ENCODE measurements at places on chromosomes 2 and 18.

- no peak for DNase-seq
These were observed 94.0 kb upstream of the CNGA3 start for GRCh38 chr2:98252038-98252773.

DNA sequence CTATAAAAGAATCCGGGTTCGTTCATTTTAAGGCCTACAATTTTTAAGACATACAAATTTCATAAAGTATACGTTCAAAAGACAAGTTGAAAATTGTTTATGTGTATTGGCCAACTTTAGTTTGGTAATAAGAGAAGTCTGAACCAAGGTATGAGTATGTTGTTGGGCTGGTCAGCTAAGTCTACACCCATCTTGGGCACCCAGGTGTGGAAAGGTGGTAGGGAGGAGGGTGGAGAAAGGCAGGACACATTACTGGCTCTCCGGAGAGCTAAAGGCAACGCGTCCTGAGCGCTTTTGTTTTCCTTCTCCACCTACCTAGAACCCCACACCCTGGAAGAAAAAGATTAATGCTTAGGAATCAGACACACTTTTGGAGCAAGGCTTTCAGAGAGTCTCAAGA lies 899 bp upstream of the PELI1 start:
- DNase-seq, result no peak

DNA sequence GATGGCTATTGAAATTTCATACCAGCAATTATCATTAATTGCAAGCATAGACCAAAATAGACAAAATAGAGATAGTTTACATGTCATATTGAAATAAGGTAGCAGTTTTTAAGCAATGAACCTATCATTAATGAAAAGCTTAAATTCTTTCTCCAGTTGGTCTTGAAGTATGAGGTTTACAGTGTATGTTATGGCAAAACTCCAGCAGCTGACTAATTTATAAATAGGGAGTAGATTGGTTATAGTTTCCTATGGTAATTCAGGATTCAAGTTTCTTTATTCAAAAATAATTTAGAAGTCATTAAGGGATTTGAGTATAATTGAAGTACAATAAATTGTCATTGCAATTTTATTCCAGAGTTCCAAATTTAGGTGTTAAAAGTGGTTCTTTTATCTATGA lies 69.6 kb upstream of the COL5A2 start:
- DNase-seq, result no peak

GRCh38 chr2:230326453-230327417 lies at the start of gene SP140L:
SP140L (plus strand) TSS chr2:230327193; CDS start chr2:230327270, 77 bp downstream.
- DNase-seq, result peak; percentile 72

- no peak for DNase-seq
These were observed 111.7 kb upstream of the SCN1A start for GRCh38 chr2:166239548-166239947.

DNA sequence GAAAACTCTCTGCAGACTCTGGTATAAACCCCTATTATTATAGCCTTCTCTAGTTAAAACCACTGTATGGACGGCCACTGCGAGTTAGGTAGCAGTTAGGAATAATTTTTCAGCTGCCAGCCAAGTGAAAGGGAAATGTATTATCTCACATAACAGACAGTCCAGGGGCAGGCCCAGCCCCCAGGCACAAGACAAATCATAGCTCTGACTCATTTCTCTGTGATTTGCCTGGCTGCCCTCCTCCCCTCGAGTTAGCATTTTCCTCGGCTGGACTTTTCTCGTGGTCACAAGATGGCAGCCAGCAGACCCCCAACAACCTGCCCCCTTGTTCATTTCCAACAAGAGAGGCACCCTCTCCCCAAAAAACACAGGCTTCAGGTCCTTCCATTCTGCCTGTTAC lies 10.5 kb downstream of the VIT start:
- DNase-seq, result no peak

GRCh38 chr2:224722250-224722649 lies 6.1 kb upstream of the CCDC195 start:
- DNase-seq, result no peak

DNA sequence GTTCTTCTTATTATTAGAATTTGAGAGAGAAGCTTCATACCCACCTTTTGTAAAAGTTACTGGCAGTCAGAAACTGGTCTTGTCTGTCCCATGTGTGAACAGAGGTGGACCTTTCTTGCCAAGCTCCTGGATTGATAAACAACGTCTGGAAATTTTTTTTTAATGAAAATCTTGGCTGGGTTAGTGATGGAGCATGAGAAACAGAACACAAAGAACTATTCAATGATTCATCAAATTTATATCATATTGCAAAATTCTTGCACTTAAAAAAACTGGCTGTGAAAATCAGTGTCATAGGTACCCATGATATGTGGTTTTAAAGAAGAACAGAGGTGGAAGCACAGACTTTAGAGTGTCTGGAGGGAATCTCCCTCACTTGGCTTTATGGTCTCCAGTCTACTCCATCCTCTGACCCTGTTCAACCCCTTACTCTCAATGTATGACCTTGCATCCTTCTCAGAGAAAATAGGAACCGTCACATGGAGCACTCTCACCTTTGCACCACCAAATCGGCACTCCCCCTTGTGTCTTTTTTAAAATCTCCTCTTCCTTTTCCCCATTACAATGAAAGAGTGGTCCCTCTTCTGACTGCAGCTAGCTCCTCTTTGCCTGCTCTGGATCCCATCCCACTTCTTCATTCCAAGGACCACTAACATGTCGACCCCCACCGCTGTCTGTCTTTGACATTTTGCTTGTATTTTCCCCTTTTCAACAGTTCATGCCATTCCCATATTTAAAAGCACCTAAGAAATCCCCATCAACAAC lies 58.2 kb downstream of the COPS8 start:
- DNase-seq, result no peak

- no peak for DNase-seq
These were observed 201.9 kb upstream of the RBMS1 start for GRCh38 chr2:160695402-160696086.

DNA sequence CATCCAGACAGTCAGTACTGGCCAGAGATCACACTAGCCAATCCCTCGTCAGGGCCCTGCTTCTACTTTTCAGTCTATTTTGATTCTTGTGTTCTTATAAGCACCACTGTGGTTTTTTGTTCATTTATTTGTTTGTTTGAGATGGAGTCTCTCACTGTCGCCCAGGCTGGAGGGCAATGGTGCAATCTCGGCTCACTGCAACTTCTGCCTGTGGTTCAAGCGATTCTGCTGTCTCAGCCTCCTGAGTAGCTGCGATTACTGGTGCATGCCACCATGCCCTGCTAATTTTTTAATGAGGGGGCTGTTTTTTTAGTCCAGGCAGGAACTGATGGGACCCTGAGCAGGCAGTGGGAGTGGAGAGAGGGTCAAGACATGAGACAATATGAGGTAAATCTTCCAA lies 64.9 kb upstream of the KIF5C start:
- DNase-seq, result no peak
